ENCODE measurements at places on chromosomes 3 and 15.
A peak's percentile ranks its signal among the peaks of the same experiment; 100 is the strongest.

DNA sequence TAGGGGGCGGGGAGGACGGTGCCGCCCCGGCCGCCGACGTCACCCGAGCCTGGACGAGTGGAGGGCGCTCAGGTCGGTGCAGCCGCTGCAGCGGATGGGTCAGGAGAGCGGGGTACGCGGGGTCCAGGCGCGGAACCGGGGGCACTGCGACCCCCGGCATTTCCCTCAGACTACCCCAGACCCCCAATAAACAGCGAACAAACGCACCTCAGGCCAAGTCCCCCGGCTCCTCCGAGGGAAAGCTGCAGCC lies 78.9 kb downstream of the IQSEC1 start:
- peak; percentile 29 for DNase-seq

GRCh38 chr3:52606373-52607085 lies 70.1 kb downstream of the UQCC5 start:
- peak; percentile 29 for DNase-seq

DNA sequence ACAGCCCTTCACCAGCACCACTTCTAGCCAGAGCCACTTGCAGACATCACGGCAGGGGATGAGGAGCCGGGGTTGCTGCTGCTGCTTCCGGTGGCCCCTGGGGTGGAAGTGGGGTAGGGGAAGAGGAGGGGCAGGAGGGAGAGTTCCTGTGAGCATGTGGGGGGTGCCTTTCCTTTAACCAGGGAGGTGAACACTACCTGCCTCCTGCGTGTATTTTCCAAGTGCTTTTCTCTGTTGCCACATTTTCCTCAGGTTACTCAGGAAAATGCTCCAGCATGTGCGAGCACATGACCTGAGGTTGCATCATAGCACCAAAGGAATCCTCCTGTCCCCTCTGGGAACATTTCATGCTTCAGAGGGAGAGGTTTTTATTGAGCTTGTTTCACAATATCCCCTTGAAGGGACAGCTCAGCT lies 12.2 kb upstream of the SACM1L start:
- peak; percentile 87 for DNase-seq

- no peak for DNase-seq
Observed at GRCh38 chr3:29637068-29637467, 356.2 kb downstream of the RBMS3 start.

GRCh38 chr3:96991800-96992365 lies 177.5 kb downstream of the EPHA6 start:
- DNase-seq = no peak

GRCh38 chr3:169138849-169139420 lies 524.6 kb downstream of the MECOM start:
- no peak for DNase-seq

DNA sequence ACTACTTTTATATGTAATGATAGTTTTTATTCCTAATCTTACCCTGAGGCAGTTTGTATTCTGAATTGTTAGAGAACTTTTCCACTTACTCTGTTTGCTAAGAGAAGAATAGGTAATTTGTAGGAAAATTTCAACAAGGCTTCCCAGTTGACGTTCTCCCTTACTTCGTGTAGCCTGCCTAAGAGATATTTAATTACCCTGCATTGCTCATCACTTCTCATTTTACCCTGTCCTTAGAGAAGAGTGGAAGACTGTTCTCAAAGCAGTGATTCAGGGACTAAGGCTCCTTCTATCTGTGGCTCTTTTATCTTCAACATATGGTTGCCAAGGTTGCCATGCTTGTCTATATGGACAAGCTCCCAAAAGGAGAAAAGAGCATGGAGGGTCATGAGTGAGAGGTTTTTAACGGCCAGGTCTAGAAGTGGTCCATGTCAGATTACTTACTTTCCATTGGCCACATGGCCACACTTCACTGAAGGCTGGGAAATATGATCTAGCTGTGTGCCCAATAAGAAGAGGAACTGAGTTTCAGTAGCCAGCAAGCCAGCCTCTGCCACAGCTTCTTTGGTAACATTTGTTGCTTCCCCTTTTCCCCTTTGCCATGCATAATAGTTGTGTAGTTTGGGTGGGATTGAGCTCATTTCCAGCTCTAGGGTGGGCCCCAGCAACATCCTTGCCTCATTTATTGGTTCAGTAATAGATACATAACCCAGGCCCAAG lies 22.1 kb downstream of the PDE8A start:
- DNase-seq = no peak

- no peak for DNase-seq
Observed at GRCh38 chr3:63450634-63451363, 172.7 kb downstream of the SYNPR start.

GRCh38 chr15:43067717-43068461 lies 37.9 kb downstream of the UBR1 start:
- DNase-seq = peak; percentile 4

- peak; percentile 56 for DNase-seq
Observed at GRCh38 chr3:136817448-136817847, 1.5 kb upstream of the SLC35G2 start.

GRCh38 chr15:42171122-42171521 lies 14.7 kb upstream of the PLA2G4F start:
- no peak for DNase-seq

- DNase-seq = peak; percentile 41
Observed at GRCh38 chr15:101664303-101664913, 12.2 kb upstream of the TM2D3 start.

DNA sequence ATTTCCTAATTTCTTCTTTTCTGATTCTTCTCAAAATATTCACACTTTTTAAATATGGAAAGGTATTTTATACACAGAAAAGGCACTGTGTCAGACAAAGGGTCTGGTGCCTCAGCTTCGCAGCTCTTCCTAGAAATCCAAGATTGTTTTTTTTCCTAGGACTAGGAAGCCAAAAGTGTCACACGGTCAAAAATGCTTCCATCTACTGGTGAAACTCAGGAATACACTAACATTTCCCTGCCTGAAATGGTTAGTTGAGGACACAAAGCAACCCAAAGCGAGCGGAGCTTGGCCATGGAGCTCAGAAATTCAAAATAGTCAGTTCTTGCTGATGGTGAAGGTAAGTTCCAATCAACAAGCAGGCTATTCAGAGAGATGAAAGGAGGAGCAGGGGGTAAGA lies 426.5 kb upstream of the RASGRP1 start:
- DNase-seq = peak; percentile 53

GRCh38 chr3:34264337-34265041 lies 466.1 kb downstream of the PDCD6IP start:
- DNase-seq = no peak

DNA sequence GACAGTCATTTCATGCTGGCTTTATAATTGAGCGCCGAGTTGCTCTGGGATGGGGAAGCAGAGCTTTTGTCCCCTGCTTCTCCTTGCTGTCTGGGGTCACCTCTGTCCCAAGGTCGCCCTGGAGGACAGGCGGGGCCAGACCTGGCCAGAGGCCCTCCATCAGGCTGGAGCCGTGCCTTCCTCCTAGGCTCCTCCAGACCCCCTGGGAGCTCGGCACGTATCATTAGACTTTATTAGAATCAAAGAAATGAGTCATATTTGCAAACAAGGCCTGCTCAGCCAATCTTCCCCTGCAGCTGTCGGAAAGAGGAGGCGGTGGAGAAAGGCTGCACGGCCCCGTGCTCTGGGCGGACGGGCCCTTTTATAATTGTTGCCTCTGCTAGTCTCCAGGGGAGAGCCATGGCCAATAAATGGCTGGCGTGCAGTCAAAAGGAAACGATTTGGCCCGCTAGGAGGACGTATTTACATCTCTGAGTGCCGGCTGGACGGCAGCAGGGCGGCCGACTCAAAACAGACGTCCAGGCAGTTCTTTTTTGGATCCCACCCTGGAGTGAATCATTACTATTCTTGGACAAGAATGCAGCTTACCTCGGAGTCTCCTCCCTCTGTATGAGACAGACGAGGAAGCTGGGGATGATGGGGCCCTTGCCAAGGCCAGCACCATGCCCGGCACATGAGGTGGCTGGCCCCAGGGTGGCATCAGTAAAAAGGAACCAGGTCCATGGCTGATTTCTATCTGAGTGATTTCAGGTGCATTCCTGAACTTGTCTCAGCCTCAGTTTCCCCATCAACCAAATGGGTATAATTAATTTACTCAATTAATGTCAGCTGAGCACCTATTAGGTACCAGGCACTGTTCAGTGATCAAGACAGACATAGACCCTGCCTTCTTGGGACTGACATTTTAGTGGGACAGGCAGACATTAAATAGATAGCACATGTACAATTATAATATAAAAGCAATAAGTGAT lies 50.6 kb downstream of the SLC6A6 start:
- peak; percentile 99 for DNase-seq

- peak; percentile 56 for DNase-seq
Observed at GRCh38 chr15:89457086-89457485, 39.3 kb downstream of the RHCG start.

DNA sequence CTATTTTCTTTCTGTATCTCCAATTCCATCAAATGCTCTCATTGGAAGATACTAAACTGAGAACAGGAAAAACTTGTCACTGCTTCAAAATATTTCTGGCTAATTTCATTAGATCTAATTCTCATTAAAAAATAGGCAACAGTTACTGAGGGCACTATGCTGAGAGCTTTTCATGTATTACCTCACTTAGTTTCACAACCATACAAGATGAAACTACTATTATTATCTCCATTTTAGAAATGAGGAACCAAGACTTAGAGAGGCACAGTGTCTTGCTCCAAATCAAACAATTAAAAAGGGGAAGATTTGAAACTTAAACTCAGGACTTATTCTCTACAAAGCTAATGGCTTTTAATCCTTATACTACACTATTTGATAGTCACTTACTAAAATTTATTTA lies 7.2 kb upstream of the OTOL1 start:
- DNase-seq = no peak

DNA sequence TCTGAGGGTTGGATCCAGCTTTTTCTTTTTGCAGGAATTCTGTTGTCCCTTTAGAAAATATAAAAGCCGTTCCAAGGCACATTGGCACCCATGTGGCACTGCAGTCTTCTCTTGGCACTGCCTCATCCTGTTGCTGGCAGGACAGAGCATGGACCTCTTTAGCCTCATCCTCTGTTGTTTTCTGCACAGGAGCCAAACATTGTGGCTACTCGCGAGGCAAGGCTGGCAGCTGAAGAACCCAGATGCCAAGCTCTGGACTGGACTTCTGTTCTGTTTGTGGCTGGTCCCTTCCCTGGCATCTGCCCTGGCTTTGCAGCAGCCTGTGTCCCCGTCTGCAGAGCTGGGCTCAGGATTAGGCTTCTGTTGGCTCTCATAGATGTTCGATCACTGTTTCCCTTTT lies 224.7 kb upstream of the TBC1D5 start:
- no peak for DNase-seq

GRCh38 chr15:75647370-75648155 lies at the start of gene SNX33:
Gene SNX33 (plus strand): TSS chr15:75647912. CDS start chr15:75649103, 1,191 bp downstream.
- DNase-seq = peak; percentile 90

GRCh38 chr3:5143464-5143863 lies 21.4 kb downstream of the ARL8B start:
- DNase-seq = no peak

DNA sequence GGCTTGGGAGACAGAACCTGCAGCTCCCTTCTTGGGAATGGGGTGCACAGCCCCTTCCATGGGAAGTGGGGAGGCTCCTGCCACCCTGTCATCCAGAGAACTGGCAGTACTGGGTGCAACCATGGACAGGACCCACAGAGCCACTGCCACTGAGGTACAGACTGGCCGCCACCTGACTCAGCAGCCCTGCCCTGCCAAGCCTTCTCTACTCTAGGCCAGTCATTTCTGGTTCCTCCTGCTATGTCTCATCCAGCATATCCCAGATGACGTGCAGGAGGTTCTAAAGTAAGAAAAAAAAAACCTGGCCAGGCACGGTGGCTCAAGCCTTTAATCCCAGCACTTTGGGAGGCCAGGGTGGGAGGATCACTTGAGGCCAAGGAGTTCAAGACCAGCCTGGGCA lies 76.9 kb upstream of the RPL32 start:
- DNase-seq = no peak

DNA sequence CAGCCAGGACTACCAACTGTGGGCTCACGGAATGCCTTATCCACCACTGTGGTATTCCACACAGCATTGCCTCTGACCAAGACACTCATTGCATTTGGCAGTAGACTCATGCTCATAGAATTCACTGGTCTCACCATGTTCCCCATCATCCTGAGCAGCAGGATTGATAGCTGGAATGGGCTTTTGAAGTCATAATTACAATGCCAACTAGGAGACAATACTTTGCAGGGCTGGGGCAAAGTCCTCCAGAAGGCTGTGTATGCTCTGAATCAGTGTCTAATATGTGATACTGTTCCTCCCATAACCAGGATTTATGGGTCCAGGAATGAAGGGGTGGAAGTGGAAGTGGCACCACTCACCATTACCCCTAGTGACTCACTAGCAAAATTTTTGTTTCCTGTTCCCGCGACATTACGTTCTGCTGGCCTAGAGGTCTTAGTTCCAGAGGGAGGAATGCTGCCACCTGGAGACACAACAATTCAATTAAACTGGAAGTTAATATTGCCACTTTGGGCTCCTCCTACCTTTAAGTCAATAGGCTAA lies 58.6 kb upstream of the CCDC80 start:
- DNase-seq = peak; percentile 95

GRCh38 chr3:154085799-154086198 lies 35.4 kb upstream of the ARHGEF26 start:
- DNase-seq = no peak

DNA sequence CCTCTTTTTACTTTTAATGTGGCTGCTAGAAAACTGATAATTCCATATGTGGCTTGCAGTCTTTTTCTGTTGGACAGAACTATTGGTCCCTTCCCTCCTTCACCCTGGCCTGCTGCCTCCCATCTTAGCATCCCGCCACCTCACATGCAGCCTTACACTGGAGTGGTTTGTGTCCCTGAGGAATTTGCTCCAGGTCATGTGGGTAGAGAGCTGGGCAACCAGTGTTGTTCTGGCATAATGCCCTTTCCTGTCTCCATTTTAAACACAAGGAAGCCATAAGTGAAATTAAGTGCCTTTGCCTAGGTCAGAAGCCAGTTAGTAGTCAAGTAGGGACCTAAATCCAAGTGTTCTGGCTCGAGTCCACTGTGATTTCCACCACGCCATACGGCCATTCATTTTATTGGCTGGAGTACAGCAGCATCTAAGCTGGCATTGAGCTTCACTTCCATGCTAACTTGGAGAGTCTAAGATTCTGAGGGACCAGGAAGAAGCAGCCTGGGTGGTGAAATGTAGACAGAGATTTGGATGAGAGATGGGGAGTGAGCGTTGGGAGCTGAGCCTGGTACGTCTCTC lies 46.0 kb upstream of the PLXNA1 start:
- peak; percentile 47 for DNase-seq
